Hepatic stellate cell (primary cell): ENCODE measurements at places on chromosomes 3 and 15.
A peak's percentile ranks its signal among the peaks of the same experiment; 100 is the strongest.

DNA sequence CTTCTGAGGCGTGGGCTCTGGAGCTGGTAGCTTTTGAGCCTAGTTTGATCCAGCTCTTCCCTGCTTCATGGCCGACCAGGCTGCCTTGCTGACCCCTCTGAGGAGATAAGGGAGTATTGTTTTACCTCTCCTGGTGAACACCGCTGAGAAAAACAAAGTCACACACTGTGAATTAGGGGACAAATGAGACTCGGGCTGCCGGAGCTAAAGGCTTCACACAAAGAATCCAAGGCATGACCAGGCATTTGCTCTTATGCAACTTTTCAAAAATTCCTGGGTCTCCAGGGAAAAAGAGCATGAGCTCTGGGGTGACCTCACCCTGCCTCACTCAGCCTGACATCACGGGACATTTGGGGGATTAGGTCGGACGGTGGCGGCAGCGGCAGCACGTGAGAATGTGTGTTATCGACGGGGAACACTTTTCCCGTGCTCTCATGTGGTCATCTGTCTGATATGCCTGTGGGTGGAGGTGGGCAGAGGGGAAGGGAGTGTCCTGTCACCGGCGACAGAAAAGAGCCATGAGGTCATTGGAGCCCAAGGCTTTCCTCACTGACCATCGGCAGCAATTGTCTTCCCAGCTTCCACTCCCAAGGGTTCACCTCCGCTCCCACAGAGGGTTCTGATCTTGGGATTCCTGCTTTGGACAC is 61.0 kb downstream of the TMEM44 start:
- DNase-seq: peak; percentile 90

DNA sequence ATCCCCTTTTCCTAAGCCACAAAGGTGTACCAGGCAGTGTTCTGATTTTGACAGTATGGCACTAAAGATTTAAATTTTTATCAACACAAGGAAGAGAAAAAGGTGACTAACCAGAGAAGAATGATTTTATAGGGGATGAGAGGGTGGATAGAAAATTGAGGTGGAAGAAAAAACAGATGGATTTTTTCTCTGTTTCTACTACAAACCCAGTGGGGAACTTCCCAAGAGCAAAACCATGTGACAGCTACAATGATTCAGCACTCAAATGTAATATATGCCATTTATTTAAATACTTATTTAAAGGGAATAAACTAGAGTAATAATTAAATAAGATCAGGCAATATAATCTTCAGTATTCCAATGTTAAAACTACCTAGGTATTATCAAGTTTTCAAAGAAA is 11.1 kb downstream of the DCUN1D1 start:
- DNase-seq: peak; percentile 47

DNA sequence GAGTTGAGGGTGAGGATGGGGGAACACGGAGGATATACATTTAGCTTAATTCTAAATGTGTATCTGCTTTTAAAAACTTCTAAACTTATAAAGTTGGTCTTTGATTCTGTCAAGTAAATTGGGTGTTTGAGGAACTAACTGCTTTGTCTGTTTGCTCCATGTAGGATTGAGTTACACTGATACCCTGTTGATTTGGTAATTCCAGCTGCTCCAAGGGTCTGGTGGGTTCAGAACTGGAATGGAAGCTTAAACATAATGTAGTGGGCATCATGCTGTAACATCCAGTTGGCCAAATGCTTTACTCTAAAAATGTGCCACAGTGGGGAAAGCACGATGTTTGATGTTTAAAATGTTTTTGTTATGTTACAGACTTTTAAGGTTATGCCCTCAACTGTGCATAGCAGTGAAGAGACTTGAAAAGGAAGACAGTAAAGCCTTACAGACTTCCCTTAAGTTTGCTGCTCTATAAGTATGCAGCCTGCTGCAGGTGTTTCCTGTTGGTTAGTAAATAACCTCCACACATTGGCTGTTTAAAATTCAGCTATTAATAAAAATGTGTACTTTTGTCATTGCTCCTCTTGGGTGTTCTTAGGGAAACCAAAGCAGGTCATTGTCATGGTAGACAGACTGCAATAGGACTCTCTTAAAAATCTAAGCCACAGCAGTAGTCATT is 5.9 kb upstream of the EDEM1 start:
- no peak for DNase-seq

DNA sequence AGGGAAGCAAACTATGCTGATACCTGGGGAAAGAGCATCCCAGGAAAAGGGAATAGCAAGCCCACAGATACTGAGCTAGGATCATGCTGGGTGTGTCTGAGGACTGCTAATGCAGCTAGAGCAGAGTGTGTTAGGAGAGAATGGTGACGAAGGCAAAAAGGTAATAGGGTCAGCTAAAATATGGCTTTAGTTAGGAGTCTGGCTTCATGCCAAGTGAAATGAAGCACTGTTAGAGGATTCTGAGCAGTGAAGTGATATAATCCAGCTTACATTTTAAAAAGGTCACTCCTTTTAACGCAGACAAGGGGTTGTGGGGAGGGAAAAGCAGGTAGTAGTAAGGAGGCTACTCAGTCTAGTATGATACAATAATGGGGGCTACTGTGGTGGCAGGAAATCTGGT is 30.4 kb downstream of the SECISBP2L start:
- no peak for DNase-seq

DNA sequence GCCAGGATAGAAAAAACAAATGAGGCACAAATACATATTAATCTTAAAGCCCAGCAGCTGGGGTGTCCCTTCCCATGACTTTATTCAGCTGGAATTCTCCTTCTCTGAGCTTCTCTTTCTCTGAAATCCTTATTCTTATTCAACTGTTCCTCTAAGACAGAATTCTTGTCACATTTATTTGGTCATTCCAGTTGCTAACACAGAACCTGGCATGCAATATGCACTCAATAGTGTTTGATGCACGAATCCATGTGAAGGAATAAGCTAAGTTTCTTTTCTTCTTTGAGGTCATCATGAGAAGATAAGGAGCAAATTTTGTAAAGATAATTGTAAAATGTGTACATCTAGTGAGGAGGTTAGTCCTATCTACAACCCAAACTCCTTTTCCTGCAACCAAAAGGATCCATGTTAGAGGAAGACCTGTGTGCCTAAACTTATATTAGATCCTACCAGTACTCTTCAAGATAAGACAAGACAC is 154.2 kb upstream of the KCNMB2 start:
- DNase-seq: peak; percentile 24

DNA sequence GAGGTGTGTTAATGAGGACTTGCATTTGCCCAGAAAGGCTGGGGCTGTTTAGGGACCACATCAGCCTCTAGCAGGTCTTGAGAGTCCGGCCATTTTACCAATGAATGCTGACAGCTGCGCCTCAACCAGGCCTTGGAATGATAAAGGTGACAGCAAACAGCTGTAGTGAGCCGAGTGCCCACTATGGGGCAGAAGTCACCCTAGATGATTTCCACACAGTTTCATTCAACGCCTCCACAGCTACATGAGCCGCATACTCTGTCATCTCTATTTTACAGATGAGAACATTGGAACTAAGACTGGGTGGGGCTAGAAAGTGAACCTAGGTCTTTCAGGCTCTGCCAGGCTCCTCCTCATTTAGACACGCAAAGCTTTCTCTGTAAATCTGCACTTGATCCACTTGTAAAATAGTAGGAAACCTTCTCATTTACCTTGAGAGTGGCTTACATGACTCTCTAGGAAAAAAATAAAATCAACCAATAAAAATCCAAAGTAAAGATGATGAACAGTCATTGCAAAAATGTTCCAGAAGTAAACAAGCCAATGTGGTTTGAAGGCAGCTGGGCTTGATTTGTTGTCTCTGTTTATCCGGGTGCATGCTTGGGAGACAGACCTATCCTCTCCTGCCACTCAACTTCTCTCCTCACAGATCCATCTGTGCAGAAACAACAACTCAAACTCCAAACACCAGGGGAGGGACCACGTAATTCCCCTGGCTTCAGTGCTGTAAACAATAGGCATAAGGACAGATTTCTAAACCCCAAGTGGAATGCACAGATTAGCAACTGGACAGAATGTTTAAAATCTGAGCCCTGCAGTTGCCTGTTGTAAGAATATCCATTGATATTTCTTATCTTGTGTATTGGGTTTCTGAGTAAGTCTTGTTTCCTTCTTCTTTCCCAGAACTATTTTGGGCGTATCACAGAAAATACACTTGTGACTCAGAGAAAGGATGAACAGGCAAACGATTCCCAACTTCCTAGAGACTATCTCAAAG is 31.5 kb upstream of the LDHAL6B start:
- peak; percentile 68 for DNase-seq

GRCh38 chr15:85792912-85793590 is 1.7 kb downstream of the KLHL25 start:
- DNase-seq: no peak

- no peak for DNase-seq
Observed at GRCh38 chr15:99954361-99955180, 221.3 kb upstream of the LYSMD4 start.

GRCh38 chr15:85142312-85142711 is 160.7 kb downstream of the PDE8A start:
- peak; percentile 15 for DNase-seq

GRCh38 chr15:82263350-82263749 is 732 bp downstream of the SAXO2 start:
- no peak for DNase-seq

DNA sequence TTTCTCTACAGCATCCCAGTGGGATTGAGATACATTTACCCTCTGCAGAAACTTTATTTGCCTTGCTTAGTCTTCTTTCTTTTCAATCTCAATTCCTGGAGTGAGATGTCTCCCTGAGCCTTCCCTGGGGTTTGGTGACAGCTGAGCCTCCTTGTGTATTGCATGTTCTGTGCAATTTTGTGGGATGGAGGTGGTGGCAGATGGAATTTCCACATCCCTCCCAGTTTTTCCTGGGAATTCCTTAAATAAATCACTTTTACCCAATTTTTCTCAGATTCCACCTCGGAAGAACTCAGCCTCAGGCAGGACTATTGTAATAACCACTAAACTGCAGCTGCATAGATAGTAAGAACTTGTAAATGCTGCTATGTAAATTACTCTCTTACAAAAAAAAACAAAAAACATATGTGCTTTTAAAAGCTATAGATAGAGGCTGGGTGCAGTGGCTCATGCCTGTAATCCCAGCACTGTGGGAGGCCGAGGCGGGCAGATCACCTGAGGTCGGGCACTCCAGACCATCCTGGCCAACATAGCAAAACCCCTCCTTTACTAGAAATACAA is 88.5 kb upstream of the ABHD17C start:
- no peak for DNase-seq

DNA sequence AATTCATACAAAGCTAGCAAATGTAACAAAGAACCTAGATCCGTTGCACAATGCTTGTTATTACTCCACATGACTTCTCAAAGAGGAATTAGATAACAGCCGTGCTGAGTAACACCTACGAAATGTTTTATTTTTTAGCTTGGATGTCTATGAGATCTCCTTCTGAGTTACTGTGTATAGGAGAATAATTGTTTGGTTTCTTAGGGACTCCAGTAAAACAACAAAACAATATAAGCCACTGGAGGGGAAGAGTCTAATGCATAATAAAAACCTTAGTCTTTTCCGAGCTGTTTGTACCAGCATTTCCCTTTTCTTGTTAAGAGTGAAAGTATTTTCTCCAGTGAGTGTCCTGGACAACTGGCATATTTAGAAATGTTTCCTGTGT is 15.6 kb downstream of the SNAP23 start:
- peak; percentile 47 for DNase-seq

DNA sequence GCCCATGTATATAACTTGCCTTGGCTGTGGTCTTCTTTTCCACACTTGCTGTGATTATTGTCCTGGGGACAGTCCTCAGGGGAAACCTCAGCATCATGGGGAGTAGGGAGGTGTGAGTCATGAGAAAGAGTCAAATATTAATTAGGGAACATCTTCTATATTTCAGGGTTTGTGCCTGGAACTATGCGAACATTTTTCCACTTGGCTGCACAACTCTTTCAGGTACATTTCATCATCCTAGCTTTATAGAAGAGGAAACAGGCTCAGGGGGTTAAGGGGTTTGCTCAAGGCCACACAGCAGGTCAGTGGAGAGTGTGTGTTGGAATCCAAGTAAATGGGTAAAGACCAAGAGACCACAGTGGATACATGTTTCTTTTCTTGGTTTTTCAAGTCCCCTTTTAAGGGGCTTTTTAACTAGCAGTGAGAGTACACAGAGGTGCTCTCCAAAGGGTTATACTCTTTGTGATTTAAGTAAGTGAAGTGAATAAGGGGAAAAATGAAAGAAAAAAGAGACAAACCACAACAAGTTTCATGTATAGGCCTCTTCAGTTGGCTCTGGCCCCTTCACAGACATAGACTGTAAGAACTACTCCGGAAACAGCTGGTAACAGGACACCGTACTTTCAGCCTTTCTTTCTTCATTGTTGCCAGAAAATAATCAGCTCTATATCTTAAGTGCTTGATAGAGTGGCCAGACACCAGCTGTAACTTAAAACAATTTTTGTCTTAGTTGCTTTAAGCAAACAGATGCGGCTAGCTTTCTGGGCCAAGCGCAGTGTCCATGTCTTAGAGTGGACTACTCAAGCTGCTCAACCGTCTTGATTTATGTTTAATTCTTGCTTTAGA is 64.6 kb downstream of the EEFSEC start:
- DNase-seq: no peak

DNA sequence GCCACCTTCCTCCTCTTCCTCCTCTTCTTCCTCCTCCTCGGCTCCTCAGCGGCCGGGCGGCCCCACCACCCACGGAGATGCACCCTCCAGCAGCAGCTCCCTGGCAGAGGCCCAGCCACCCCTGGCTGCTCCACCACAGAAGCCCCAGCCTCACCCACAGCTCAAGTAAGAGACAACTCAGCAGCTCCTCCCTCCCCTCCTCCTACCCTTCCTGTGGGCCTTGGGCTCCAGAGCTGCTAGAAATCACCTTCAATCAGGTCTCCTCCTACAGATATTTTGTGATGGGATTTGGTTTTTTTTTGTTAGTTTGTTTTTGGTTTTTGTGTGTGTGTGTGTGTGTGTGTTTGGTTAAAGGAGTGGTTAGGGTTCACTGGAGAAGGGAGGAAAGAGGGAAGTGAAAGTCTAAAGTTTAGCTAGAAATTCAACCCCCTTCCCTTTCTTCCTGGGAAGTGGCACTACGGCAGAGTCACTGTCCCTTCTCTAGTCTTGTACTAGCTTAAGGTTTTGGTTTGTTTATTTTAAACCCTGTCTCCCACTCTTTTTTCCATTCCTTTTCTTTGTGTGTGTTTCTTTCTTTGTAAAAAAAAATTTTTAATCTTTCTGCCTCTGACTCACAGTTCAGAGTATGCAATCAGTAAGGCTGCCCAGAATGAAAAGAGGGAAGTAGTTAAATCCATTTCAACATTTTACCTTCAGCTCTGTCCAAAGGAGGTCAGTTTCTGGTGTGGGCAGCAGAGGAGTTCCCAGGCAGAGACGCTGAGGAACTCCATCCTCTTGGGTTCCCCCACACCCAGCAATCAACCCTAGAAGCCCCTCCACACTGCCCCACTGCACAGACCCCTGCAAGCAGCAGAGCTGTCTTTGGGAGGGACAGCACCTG is 29.0 kb upstream of the TIMP4 start:
- peak; percentile 38 for DNase-seq

DNA sequence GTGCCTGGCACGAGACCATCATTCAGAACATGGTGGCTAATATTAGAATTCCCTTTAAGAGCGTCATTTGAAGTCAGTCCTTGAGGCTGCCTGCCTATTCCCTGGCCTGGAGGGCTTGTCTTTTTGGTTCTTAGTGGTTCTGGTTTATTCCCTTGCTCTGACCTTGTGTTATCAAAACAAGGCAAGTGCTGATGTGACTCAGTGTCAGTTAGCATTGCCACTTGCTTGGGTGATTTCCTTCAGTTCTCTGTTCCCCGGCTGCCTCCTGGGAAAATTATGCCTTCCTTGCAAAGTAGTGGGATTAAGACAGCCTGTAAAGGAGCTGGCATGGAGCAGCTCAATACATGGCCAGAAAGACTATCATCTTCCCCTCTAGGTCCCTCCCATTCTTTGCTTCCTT is 64.6 kb downstream of the EDEM1 start:
- DNase-seq: no peak
